ENCODE measurements at places on chromosomes 3 and 15. TPM values are rescaled to one million over a fixed set of nuclear protein-coding genes. Genes with fewer than 3 reads are reported as not detected.

- no peak for DNase-seq
Measured at GRCh38 chr3:171954690-171955383, 84.5 kb upstream of the FNDC3B start.

- no peak for DNase-seq
Measured at GRCh38 chr15:23566651-23567050, 1.2 kb downstream of the MKRN3 start.

- no peak for DNase-seq
Measured at GRCh38 chr15:66425837-66426236, 39.1 kb downstream of the MAP2K1 start.

SERINC4 gene
- total RNA-seq, result 0.33 TPM

Measured in thyroid gland (tissue), 4 donors.